ENCODE measurements at places on chromosomes 5 and 9.
A peak's percentile ranks its signal among the peaks of the same experiment; 100 is the strongest.

GRCh38 chr9:125887172-125887571, 140.0 kb downstream of the PBX3 start:
- DNase-seq: no peak

DNA sequence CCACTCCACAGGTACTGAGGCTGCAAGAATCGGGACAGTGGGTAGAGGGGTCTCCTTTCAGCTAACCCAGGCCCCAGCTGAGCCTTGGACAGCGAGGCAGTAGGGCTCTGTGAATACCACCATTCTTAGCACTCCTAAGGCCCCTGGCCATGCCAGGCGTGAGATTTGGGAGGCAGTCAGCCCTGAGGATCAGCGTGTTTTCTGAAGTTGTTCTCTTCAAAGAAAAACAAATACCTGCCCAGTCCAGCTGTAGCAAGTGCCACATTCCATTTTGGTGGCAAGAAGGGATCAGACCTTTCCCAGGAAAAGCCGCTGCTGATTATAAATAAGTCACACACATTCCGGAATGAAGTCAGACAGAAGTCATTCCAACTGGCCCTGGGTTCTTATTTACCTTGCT, 47.8 kb downstream of the RALGPS1 start:
- no peak for DNase-seq

DNA sequence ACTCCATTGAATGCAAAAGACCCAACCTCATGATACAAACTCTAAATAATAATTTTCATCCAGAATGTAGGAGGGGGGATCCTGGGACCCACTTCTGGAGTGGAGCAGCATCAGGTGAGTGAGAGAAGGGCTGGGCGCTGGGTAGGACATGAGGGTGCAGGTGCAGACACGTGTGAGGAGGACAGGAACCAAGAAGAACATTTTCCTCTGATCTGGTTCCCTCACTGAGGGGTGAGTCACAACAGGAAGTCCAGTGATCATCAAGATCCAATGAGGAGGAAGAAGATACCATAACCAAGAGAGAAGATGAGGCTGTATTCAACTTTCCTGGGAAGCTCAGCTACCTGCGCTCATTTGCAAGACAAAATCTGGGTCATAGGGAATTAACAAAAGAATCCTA, 57.4 kb downstream of the SFXN1 start:
- no peak for DNase-seq

GRCh38 chr5:3381206-3381825, 214.3 kb upstream of the IRX1 start:
- DNase-seq: no peak

- DNase-seq: peak; percentile 72
Observed at GRCh38 chr5:176415952-176416924, at the start of gene CLTB. Gene CLTB (minus strand): TSS chr5:176416539. CDS start chr5:176416363, 176 bp downstream.

- DNase-seq: no peak
Observed at GRCh38 chr9:110465190-110465589, 114.4 kb downstream of the SVEP1 start.

- DNase-seq: no peak
Observed at GRCh38 chr9:79985264-79985663, 413.5 kb downstream of the TLE4 start.

DNA sequence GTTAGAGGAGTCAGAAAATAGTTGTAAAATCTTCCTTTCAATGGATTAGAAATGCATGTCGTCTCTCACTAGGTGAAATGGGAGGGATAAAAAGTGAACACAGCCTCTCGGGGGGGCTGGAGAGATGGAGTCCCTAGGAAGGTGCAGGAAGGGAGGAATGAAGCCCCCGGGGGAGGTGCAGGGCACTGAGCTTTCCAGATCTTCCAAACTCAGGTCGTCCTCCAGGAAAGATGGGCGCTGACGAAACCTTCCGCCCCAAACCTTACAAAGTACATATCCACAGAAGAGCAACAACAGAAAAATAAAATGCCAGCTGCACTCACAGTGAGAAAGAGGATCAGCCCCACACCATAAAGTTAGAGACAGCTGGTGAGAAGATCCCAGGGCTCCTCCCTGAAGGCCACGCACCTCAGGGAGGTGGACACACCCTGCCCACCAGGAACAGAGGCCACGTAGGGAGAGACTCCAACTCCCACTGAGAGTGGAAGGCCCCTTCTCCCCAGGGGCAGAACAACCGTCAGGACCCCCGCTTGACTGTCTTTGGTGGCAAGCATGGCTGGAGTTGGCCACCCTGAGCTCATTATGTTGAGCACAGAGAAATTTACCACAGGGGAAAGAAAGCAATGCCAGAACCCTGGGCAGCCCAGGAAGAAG, 174.3 kb downstream of the AUH start:
- no peak for DNase-seq

DNA sequence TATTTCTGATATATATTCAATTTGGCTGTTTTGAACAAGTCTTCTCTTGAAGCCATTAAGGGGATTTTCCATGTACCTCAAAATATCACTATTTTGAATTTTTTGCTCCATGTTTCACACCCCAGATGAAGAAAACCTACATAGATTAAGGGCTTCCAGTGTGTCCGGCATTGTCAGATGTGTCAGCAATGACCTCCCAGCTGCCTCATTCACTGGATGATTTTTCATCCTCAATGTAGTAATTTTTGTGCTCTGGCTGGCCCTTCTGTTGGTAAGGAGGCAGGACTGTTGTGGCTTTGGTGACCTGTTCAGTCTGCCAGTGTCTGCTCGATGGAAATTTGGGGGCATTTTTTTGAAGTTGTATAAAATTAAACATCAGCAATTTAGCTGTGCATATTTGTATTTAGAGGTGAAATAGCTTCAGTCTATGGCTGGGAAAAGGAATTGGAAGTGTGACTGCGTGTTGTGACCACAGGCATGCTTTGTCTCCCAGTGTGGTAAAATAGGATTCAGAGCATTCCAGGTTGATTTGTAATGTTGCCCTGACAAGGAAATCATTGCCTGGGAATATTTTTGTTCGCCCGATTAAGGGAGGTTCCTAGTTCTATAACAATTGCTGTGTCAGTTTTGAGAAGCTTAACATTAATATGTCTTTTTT, 312.4 kb downstream of the ARHGEF28 start:
- no peak for DNase-seq

DNA sequence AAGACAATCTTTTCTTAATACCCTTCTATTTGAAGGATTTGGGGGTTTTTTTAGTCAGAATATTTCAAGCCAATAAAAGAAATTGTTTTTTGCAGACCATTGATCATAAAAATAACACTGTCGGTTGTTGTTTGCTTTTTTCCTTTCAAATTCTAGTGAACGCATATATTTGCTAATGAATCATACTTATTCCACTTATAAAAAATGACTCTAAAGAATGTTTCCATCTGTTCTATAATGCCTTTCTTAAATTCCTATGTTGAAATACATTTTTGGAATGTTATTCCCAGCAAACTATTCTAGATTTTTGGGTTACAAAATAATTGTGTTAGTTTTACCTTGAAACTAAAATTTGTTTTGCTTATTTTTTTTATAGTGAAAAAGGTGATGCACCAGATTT, 32.2 kb downstream of the CWC27 start:
- DNase-seq: no peak

GRCh38 chr5:29054282-29054681, 2015.9 kb upstream of the CDH9 start:
- DNase-seq: no peak

GRCh38 chr9:77451507-77451906, 196.6 kb downstream of the GNA14 start:
- no peak for DNase-seq
